ENCODE measurements at places on chromosomes 3 and 15.

- DNase-seq = no peak
These were observed 52.6 kb upstream of the ABHD10 start for GRCh38 chr3:111926266-111926676.

- DNase-seq = no peak
These were observed 67.2 kb upstream of the TSPAN3 start for GRCh38 chr15:77138167-77138522.

GRCh38 chr15:72979791-72980190 is 72.5 kb upstream of the NEO1 start:
- no peak for DNase-seq

- DNase-seq = no peak
These were observed 113.4 kb downstream of the SRGAP3 start for GRCh38 chr3:9135930-9136525.

- no peak for DNase-seq
These were observed 16.0 kb downstream of the ANKRD63 start for GRCh38 chr15:40266828-40267304.

DNA sequence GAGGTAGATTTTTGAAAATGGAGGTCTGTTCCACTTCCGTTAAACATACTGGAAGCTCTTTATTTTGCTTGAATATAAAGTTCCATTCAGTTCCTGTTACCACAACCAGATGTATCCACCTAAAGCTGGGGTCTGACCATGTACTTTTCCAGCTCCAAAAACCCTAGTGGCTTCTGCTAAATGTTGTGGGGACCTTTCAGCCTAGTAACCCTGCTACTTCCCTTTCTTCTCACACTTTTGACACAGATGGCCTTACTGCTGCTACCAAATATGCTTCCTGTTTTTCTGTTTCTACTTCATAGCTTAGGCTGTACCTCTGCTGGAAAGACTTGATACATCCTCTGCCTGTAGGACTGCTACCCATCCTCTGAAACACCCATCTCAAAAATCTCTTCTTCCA is 87.8 kb downstream of the COL6A6 start:
- no peak for DNase-seq

- no peak for DNase-seq
These were observed 9.7 kb downstream of the DBR1 start for GRCh38 chr3:138165061-138165460.

DNA sequence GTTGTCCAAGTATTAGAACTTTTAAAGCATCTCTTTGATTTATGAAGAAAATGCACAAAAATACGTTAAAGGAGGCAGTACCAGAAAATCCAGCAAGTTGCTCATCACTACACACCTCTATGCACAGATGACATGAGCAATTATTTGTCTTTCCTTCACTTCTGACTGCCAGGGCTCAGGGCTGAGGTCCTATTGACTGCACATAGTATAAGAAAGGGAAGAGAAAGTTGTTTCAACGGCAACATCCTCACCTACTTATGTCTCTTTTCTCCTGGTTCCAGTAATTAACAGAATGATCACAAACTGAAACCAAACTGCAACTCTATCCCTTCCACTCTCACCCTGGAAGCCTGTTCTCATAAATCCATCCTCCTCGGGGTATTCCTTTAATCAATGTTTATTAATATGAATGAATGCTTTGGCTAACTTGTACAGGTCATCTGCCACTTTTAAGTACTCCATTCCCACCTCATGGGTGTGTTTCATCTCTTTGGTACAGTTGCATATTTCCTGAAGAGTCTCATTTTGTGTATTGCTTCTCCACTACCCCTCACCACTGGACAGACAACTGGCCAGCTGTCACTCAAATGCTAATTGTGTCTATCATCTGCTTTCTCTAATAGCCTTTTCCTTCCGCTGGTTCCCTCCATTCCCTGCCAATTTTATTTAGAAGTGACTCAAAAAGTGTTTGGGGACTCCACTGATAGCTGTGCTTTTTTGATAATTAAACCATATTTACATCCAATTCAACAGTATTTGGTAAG is 34.5 kb downstream of the RAB27A start:
- DNase-seq = no peak

DNA sequence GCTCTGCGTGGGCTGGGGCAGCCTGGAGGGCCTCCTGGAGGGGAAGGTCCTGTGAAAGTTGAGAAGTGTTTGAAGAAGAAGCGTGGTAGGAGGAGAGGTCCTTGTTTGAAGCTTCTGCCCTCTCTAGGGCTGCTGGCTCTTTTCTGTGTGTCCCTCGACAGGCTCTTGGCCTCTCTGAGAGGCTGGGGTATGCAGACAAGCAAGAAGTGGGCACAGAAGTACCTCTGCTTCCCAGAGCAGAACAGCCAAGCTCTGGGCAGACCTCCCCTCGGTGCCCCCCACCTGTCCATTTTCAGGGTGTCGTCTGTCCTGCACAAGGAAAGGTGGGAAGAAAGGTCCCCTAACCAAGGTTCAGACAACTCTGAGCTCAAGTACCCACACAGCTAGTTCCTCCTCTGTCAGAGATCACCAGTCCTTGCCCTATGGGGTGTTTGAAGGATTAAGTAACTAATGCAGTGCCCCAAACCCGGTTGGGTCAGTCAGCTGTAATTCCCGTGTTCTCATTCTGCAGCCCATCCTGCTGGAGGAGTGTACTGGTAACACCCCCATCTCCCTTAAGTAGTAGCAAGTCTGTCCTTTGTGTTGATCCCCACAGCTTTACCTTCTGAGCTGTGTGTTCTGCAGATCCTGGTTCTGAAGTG is 6.3 kb downstream of the CSK start:
- DNase-seq = no peak

DNA sequence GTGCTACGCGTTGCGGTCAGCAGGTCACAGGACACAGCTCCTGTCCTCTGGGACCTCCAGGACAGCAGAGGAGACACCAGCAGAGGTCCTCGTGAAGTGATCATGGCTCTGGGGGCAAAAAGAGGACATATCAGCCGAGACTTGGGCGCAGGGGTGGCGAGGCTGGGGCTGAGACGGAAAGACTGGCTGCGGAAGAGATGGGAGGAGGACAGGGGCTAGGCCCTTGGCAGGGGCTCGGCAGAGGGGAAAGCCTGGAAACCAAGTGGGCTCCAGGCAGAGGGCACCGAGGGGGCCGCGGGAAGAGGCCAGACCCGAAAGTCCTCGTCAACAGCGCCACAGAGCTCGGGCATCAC is 4.9 kb upstream of the CFAP100 start:
- no peak for DNase-seq

DNA sequence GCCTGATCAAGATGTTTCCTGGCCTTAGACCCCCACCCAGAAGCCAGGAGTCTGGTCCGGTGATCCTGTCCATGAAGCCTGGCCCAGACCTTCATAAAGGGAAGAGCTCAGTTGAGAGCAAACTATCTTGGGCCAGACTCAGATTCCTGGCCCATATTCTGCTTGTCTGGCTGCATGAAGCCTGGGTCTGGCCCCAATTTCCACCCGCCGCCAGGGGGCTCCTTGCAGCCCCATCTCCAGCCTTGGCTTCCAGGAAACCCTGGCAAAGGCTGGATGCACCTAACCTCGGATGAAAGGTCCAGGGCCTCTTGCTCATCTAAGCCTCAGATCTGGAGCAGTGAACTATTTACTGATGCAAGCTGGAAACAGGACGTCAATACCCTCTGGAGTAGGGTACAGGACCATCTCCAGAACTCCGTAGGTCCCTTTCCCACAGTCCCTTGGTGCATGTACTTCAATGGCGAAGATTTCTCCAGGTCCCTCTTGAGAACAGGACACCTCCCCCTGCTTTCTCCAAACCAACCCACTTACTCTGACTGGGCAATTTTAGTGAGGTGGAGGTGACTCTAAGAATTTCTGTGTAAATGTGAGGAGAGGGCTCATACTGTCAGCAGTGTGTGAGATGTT is 5.6 kb downstream of the FOXL2 start:
- DNase-seq = no peak

- no peak for DNase-seq
These were observed 465.9 kb upstream of the TGFBR2 start for GRCh38 chr3:30140356-30141075.

DNA sequence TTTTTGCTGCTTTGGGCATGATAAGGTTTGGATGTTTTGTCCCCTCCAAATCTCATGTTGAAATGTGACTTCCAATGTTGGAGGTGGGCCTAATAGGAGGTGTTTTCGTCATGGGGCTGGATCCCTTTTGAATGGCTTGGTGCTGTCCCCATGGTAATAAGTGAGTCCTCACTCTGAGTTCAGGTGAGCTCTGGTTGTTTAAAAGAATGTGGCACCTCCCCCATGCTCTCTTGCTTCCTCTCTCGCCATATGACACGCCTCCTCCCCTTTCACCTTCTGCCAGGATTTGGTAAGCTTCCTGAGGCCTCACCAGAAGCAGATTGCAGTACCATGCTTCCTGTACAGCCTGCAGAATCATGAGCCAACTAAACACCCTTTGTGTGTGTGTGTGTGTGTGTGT is 255.5 kb downstream of the EPHB1 start:
- no peak for DNase-seq

GRCh38 chr3:5006755-5007202 is 27.5 kb downstream of the BHLHE40 start:
- no peak for DNase-seq

- DNase-seq = no peak
These were observed 183.8 kb downstream of the NEK10 start for GRCh38 chr3:27185231-27185989.

DNA sequence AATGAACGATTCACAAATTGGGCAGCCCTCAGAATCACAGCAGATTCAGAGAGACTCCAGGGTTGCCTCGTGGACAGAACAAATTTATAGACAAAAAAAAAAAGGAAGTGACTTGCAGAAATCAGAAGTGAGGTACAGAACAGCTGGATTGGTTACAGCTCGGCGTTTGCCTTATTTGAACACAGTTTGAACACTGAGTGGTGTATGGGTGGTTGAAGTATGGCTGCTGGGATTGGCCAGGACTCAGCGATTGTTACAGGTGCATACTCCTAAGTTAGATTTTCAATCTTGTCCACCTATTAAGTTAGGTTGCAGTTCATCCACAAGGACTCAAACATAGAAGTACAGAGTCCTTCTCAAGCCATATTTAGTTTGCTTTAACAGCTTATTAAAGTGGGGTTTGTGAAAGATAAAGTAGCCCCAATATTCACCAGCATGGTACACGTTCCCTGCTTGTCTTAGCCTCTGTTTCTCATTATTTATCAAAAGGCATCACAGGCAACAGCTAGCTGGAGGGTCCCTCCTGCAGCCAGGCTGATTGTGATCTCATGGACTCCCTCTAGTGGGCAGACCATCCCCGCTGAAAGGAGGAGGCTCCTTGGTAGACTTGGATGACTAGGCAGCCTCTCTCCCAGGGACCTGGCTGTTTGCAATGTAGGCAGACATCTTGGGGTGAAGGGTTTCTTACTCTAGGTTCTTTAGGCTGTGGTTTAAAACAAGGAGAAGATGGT is 17.6 kb upstream of the ALDH1L1 start:
- no peak for DNase-seq

DNA sequence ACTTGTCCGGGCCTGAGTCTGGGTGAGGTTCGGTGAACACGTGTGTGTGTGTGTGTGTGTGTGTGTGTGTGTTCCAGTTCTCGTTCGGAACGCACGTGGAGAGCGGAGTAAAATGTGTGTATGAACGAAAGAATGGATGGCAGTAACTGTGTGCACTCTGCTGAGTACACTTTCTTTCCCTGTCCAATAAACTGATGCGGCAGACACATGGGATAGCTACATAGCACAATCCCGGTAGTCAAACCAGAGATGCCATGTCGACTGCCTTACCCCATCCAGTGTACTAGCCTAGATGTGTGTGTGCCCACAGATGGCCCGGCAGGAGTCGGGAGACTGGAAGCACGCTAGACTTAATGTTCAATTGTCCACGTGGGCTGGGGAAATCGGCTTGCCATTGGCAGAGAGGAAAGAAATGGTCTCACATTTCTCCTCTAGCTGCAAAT is 507 bp upstream of the GOLIM4 start:
- DNase-seq = peak; percentile 55

DNA sequence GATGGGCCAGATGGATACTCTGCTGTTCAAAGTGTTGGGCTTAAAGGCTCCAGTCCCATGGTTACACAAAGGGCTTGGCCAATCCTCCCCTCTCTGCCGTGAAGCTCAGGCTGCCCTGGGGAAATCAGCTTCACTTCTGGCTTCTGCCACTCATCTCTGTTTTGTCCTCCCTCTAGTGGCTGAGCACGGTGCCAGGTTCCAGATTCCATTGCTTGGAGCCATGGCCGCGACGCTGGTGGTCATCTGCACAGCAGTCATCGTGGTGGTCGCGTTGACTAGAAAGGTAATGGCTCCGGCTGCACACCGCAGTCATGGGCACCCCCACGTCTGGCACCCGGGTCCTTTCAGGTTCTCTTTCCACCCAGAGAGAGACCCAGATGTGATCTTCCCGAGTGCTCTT is 5.6 kb downstream of the TIGIT start:
- no peak for DNase-seq

GRCh38 chr15:70069716-70070115 is 28.0 kb downstream of the TLE3 start:
- DNase-seq = no peak

DNA sequence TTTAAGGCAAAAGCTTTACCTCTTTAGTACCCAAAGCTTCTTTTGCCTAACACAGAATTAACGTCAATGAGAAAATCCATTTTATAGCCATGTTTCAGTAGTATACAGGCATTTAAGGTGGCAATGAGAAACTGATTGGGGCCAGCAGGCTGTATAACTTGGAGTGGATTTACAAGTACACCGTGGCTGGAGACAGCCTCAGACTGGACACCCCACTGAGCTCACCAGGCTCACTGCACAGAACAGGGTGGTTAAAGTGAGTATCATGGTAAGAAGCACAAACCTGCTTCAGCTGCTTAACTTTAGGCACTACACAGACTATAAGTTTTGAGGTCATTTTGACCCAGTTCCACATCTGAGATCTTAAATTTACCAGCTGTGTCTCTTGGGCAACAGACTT is 8.9 kb downstream of the CPOX start:
- DNase-seq = no peak

DNA sequence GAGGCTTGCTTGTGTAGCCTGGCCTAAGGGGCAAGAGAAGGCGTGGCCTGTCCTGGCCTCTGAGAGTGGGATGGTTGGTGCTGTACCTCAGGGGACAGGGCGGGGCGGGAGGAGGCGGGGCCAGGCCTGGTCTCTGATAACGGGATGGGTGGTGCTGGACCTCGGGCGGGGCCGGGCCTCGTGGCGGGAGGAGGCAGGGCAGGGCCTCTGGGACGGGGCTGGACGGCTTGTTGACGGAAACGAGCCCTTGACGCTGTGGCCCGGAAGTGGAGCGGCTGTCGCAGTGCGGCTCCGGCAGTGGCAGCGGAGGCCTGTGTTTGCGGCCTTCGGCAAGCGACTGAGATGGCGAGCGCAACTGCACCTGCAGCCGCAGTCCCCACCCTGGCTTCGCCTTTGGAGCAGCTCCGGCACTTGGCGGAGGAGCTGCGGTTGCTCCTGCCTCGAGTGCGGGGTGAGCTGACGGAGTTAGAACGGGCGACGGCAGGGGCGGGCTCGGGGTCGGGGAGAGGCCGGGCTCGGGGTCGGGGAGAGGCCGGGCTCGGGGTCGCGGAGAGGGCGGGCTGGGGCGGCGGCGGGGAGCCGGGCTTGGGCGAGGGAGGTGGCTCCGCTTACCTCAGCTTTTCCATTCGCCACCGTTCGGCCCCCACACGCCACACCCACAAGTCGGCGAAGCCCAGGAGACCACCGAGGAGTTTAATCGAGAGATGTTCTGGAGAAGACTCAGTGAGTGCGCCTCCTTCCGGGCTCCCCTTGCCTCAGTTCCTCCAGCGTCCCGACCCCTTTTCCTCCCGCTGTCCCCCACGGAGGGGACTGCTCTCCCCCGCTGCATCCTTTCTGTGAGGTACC is at the start of gene CCNDBP1:
CCNDBP1 (plus strand) TSS at position 247 of the 846 bp plus-strand sequence; CDS start at position 343, 96 bp downstream.
- peak; percentile 34 for DNase-seq
